ENCODE measurements at places on chromosomes 5 and 9.

DNA sequence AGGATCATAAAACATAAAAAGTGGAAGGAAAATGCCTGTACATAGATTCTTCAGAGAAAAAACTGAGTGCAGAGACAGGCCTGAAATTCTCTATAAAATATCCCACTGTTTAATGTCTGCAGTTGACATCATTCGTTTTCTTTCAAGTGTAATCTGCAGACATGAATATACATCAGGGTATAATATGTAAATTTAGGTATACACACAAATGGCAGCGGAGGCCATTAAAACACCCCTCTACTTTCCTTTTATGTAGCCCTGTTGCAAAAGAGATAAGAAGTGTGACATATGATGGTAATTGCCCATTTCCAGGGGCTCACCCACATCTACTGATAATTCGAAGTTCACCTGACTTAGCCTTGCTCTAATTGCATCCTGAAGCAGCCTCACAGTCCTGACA lies 164.3 kb downstream of the SLC24A2 start:
- peak; percentile 16 for DNase-seq

- peak; percentile 22 for DNase-seq
These were observed 1854.6 kb upstream of the WWC1 start for GRCh38 chr5:166436872-166437271.

DNA sequence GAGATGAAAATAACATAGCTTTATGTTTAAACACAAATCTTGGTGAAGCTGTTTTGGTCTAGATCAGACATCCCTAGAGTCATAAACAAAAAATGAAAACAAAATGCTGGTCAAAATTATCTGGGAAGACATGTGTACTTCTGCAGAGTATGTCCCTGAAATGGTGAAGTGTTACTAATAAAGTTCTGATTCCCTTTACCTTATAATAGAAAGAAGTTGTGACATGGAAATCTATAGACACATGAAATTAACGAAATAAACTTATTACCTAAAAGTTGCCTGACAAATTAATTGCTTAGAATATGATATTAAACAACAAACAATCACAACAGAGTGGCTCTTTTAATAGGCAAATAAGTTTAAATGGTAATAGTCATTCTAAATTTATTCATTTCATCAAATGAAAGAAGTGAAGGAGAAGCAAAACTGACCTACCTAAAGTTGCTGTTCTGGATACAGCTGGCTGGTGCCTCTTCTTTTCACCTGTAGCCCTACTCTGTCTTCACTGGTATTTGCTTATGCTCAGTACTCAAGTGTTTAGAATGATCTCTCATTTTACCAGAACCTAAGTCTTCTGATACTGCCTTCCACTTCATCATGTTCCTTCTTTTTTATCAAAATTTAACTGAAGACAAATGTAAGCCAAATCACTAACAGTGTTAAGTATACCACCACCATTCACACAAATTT lies 38.8 kb downstream of the FNIP1 start:
- DNase-seq, result no peak

DNA sequence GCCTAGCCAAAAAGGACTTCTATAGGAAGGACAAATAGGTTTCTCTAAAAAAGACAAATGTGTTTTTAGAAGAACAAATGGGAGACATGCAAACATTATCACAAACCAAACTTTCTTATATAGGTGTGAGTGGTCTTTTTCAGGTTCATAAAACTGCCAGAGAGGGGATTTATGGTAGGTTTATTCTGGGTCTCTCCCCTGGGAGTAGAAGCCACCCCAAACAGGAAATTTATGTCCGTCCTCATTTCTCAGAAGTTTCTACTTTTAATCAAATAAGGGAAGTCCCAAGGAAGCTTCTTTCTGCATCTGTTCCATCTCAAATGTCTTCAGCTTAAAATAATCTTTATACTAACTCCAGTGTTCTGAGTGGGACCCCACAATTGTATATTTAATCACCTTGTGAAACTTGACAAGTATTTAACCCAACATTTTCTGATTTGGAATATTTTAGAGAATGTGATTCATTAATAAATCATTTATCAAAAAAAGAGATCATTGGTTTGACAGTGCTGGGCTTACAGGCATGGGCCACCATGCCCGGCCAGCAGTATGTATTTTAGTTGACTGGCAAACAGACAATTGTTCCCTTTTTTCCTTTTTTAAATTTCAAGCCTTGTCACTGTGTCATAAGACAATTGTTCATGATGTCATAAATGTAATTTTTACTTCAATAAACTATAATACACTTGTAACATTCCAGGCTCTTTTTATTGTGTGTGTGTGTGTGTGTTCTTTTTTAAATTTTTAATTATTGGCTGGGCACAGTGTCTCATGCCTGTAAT lies 44.6 kb upstream of the GLDC start:
- no peak for DNase-seq

DNA sequence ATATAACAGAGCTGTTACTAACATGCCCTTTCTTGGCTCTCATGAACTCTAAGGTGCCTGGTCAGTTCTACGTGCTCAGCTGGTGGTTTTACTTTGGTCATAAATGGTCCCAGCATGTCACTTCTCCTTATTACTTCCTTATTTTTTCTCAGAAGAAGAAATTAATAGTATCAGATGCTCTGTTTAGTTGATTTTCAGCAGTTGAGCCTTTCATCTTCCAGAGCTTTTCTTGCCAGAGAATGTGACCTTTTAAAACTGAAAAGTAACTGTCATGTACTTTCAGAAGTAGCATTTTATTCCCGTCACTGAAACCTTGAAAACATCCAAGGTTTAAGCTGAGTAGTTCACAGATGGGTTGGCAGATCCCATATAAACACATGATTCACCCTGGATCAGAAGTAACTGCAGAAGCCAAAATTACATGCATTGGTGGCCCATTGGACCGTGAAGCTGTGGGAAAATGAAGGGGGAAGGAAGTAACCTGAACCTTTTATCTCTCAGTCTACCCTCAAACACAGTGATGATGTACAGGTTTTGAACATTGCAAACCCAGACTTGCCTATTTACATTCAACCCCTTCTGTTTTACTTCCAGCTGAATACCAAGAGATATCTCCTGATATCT lies 50.5 kb downstream of the HACD4 start:
- no peak for DNase-seq

DNA sequence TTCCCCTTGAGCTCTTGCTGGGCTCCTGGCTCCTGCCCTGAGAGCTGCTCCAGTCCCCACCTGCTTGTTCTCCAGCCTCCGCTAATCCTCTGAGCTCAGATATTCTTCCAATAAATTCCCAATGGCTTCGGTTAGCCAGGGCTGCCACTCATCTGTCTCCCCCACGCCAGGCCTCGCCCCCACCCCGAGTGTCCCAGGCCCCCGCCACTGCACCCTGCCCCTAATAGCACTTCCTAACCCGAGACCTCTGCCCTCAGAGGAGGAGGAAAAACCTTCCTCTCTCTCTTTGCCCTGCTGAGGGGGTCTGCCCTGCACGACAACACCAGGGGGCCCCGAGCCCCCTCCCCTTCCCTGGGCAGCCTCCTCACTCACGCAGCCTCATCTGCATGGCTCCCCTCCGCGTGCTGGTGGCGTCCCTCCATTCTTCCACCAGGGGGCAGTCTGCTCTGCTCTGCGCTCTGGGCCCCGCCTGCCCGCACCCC lies 5.4 kb upstream of the LCN15 start:
- peak; percentile 67 for DNase-seq

GRCh38 chr9:135802876-135803419 lies 101.0 kb downstream of the KCNT1 start:
- no peak for DNase-seq

- DNase-seq, result peak; percentile 2
These were observed 130.0 kb upstream of the DMRTA1 start for GRCh38 chr9:22316645-22317044.

DNA sequence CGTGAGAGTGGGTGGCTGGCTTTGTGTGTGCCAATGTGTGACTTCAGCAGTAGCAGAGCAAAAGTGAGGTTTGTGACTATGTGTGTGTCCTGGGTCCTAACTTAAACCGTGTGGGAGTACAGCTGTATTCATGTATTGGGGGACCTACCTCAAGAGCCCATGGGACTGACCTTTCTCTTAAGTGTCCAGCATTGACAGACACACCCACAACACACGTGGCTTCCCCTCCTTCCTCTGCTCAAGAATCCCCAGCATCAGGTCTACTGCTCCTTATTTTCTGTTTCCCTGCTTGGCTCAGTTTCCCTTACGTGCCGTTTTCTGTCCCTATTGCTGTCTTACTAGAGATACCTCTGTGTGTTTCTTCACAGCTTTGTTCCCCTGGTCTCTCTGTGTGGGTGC lies 616 bp downstream of the IL11RA start:
- DNase-seq, result no peak

- no peak for DNase-seq
These were observed 8.2 kb upstream of the ISL1 start for GRCh38 chr5:51375084-51375483.

DNA sequence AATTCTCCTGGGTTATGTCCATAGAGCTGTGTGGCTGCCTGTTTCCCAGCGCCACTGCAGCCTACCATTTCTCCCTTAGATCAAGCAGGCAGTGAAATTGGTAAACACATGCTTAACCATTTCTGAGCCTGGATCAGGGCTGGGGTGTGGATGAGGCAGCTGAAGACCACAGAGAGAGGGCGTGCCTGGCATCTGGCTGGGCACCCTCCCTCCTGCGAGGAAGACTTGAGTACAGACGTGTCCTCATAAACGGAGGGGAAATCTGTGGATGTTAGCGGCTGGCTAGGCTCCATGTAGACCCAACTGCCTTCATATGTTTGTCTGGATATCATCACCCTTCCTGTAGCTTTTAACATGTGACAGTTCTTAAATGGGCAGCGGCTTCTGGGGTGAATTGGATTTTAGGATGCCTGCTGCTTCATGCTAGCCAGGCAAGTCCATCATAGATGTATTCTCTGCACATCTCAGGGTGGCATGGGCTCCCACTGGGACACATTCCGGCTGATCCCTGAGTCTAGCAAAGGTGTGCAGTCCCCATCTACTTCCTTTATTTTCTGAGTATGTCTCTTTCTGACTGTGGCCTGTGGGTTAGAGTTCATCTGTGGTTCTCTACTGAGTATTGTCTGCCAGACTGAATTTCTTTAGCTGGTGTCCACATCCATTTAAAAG lies 11.0 kb downstream of the RGS3 start:
- no peak for DNase-seq

DNA sequence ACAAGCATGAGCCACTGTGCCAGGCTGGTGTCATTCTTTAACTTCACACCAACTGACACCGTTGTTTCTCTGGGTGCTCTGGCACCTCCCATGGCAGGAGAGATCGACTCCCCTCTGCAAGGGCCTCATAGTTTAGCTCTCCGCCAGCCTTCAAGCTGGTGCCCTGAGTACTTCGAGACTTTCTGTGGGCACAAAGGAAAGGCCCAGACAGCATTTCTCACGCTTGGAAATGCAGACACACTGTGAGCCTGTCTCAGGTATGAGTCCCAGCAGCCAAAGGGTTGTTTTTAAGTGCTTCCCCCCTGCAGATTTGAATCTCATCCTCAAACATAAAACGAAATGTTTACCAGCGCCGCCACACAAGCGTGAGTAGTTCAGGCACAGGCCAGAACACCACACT lies 11.1 kb upstream of the TCF7 start:
- DNase-seq, result no peak

GRCh38 chr9:23322392-23322791 lies 503.6 kb downstream of the ELAVL2 start:
- DNase-seq, result peak; percentile 6

- DNase-seq, result no peak
These were observed 84.3 kb downstream of the SLF1 start for GRCh38 chr5:94702729-94703128.

DNA sequence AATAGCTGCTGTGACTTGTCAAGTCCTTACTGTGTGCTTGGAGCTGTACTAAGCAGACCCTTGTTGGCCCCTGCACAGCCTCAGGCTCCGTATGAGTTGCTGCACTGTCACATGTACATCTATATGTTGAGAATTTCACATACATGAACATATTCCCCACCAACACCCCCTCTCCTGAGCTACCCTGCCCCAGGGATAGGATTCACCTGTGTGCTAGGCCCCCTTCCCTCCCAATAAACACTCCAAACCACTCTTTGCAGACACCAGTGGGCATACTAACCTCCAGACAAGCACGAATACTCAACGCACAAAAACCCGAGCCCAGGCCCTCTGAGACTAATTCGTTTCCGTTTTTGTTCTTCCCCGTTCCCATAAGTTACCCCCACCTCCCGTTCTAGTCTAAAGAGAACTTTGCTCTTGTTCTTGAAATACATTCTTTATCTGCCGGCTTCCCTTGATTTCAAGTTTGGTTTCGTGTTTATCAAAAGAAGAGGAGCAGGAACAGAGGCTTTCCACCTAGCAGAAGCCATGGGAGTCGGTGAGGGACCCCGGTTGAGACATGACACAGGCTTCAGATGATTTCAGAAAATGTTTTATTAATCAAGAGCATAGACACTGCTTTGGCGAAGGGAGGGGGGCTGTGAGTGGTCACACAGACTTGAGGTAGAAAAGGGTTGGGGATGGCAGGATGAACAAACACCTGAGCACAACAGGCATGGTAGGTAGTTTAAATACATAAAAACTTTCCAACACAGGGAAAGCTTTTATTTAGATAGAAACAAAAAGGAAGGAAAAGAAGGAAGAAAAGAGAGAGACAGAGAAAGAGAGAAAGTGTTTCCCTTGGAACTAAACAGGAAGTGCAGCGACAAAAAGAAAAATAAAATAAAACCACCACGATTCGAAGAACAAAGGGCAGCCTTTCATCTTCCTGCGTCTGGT lies 3.4 kb downstream of the HAND1 start:
- DNase-seq, result peak; percentile 18

DNA sequence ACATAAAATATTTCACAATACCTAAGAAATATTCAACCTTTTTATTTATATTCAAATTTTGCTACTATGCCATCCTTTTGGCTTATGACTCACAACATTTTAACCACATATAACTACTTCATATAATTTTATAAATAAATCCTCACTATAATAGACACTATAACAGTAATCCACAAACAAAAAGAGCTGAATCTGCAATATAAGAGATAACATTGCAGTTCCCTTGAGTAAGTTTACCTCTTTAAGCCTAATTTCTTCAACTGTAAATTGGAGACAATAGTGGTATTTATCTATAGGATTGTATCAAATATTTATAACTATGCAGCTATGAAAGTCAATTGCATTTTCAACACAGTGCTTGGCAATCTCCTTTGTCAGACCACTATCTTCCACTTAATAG lies 1084.5 kb downstream of the NR2F1-AS1 start:
- no peak for DNase-seq

DNA sequence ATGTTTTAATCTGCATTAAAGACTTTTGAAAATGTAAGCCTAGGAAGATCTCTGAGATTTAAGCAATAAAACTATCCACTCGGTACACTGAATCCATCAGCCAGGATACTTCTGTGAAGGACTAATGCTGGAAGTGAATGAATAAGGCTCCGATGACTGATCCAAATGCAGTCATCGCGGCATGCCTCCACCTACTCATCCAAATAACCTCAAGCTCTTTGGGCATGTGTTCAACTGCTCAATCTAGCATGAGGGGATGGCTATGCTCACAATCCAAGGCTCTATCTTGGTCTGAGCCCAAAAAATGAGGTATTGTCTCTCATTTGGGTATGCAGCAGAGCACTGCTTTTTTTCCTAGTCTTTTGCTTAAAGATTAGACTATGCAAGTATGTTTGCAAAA lies 19.2 kb downstream of the MARCHF3 start:
- DNase-seq, result no peak
